ENCODE measurements at places on chromosomes 4 and X. TPM values are rescaled to one million over a fixed set of nuclear protein-coding genes. Genes with fewer than 3 reads are reported as not detected.

Gene TLR2
- polyA plus RNA-seq, result 6.5 TPM

Gene MAGEA8
- polyA plus RNA-seq, result not detected

Gene EDA
- polyA plus RNA-seq, result 5.8 TPM

Gene ZCCHC18
- polyA plus RNA-seq, result 4.1 TPM

Gene MAGEA3
- not detected for polyA plus RNA-seq

Gene KCND1
- polyA plus RNA-seq, result 2.1 TPM

Gene CXorf49
- polyA plus RNA-seq, result not detected

Gene PKD2
- 82.6 TPM for polyA plus RNA-seq

Gene SOD3
- 10.0 TPM for polyA plus RNA-seq

Gene TMEM154
- 0.72 TPM for polyA plus RNA-seq

Gene TMEM164
- polyA plus RNA-seq, result 42.5 TPM

Gene GPAT3
- 21.1 TPM for polyA plus RNA-seq

Gene AADAT
- polyA plus RNA-seq, result 22.3 TPM

Gene TMPRSS11B
- polyA plus RNA-seq, result not detected

Gene NPY2R
- polyA plus RNA-seq, result 0.27 TPM

Gene COL25A1
- 20.0 TPM for polyA plus RNA-seq
